ENCODE measurements at places on chromosomes 6 and 20. TPM values are rescaled to one million over a fixed set of nuclear protein-coding genes. Genes with fewer than 3 reads are reported as not detected.

Gene FGD2
- 0.52 TPM for total RNA-seq

Gene LRRC73
- 0.12 TPM for total RNA-seq

Gene PACRG
- total RNA-seq: not detected

Gene ZC2HC1B
- 0.24 TPM for total RNA-seq

Gene PNLDC1
- 0.31 TPM for total RNA-seq

Gene PEDS1
- 15.0 TPM for total RNA-seq

Gene PLCB4
- not detected for total RNA-seq

Gene SAMD10
- 23.7 TPM for total RNA-seq

Gene TCP1
- 438 TPM for total RNA-seq

Gene COL9A3
- not detected for total RNA-seq

GRCh38 chr6:1986454-1987243, 258.8 kb downstream of the GMDS start:
- no peak overlapping the region for H3K4me3 ChIP-seq
- H3K27me3 ChIP-seq: no peaks in the 10 kb centered on the region
- H3K4me1 ChIP-seq: no peaks in the 10 kb centered on the region
- peaks cover 22% of the 10 kb centered on the region for H3K36me3 ChIP-seq
- no peak for DNase-seq
- no peak overlapping the region for H3K27ac ChIP-seq

DNA sequence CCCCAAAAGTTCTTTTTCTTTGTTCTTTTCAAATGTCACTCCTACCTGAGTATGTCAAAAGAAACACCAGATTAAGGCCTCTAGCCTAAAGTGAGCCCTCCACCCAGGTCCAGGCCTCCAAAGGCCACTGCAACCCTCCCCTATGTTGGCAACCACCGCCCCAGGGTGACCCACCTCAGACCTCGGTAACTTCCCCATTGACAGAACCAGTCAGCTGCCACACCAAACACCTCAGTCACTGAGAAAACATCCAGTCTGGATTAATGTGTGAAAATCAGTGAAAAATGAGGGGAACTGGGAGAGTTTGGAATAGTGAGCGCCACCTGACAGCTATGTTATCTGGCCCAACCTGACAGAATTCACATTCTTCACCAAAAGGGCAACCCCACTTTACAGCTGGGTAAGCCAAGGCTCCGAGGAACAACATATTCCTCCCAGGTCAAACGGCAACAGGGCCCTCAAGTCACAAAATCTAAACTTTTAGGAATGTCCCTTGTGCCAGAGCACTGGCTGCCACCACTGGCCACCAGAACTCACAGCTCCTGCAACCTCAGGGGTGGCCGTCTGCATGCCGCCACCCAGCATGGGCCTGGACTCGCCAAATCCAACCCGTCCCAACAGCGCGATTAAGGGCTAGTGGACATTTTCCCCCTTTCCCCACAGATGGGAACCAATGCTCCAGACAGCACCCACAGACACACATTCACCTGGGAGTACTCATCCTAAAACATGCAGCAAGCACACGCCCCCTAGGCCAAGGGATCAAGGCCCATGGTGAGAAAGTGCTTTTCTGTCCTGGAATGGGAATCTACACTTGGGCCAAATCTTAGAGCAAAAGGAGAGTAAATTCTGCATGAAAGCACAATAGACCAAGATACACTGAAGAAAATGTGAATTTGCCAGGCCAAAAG, 4.8 kb downstream of the TAF4 start:
- no peak for DNase-seq
- H3K4me1 ChIP-seq: peaks cover 48% of the 10 kb centered on the region
- no peak overlapping the region for H3K27ac ChIP-seq
- no peaks in the 10 kb centered on the region for H3K27me3 ChIP-seq
- H3K36me3 ChIP-seq: peaks cover 5% of the 10 kb centered on the region
- no peak overlapping the region for H3K4me3 ChIP-seq

DNA sequence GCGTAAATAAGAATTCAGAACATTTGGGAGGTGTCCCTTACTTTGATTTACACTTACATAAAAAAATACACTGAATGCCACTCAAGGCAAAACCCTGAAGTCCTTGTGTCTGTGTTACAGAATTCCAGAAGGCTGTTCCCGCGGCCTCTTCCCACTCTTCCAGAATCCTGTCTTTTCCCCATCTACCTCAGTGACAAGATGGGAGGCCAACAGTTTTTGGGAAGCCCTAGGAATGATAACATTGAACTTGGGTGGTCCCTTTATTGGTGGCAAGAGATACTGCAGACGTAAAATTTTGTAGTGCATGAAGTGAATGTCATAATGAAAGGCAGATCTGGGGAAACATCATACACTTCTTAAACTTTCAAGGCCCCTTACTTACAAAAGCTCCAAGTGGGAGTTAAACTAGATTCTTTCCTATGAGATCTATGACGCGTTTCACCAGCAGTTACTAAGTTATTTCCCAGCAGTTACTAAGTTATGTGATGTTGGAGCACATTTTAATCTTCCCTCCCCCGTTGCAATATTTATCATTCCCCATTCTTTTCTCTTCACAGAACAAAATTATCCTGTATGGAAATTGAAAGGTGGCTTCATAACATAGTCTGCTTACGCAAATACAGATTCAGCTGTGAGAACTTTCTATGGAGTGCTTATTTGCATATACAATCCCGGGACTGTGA, 79.5 kb downstream of the BCAS1 start:
- H3K27ac ChIP-seq: no peak overlapping the region
- no peaks in the 10 kb centered on the region for H3K36me3 ChIP-seq
- DNase-seq: no peak
- no peak overlapping the region for H3K4me3 ChIP-seq
- H3K4me1 ChIP-seq: no peaks in the 10 kb centered on the region
- H3K27me3 ChIP-seq: peaks cover 21% of the 10 kb centered on the region

DNA sequence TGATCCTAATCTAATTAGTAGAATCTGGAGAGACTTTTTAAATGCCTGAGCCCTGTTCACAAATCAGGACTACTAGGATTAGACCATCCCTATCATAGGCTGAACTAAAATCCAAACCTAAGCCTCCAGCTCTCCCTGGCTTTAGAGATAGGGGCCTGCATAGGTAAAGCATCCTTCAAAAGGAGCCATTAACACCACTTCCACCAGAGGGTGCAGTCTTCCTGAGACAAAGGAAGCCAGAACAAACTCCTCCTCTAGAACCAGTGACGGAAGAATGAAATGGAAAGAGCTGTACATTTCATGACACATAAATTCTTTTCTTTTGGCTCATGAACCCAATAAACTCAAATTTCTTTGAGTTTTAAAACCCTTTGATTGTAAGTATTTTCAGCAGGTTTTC, 291.2 kb upstream of the ADGRB3 start:
- no peaks in the 10 kb centered on the region for H3K27me3 ChIP-seq
- H3K4me3 ChIP-seq: no peak overlapping the region
- no peaks in the 10 kb centered on the region for H3K36me3 ChIP-seq
- H3K27ac ChIP-seq: no peak overlapping the region
- peak; percentile 11 for DNase-seq

GRCh38 chr20:49573900-49574416, 6.0 kb upstream of the PTGIS start:
- peaks cover 3% of the 10 kb centered on the region for H3K36me3 ChIP-seq
- H3K4me3 ChIP-seq: no peak overlapping the region
- H3K4me1 ChIP-seq: peaks cover 14% of the 10 kb centered on the region
- peak; percentile 18 for DNase-seq

- H3K27me3 ChIP-seq: no peaks in the 10 kb centered on the region
- H3K27ac ChIP-seq: no peak overlapping the region
- DNase-seq: no peak
- no peaks in the 10 kb centered on the region for H3K4me1 ChIP-seq
Measured at GRCh38 chr6:56821005-56821432, 133.9 kb upstream of the BEND6 start.

DNA sequence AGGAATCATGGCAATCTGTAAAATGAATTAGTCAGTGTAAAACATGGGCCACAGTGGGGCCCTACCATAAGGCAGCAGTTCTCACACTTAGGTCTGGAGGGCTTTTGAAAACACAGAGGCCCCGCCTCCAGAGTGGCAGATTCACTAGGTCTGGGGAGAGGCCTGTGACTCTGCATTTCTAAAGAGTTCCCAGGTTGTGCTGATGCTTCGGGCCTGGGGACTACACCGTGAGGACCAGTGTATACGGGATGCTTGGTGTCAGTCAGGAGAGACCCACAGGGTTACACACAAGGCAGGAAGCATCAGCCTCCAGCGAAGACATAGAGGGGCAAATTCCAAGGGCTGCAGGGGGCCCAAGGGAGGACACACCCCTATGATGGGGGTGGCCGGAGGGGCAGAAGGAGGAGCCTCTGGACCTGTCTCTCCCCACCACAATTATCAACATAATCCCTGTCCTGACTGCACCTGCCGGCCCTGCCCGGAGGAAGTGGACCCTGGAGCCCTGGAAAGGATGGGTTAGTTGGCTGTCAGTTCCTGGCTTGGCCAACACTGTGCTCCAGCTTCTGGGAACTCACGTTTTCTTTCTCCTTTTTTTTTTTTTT, 46.7 kb downstream of the FGD2 start:
- peak; percentile 54 for DNase-seq
- peaks cover 49% of the 10 kb centered on the region for H3K4me1 ChIP-seq
- peak overlapping the region; percentile 53 for H3K4me3 ChIP-seq
- peaks cover 8% of the 10 kb centered on the region for H3K36me3 ChIP-seq
- H3K27ac ChIP-seq: peak overlapping the region; percentile 98

- DNase-seq: no peak
- no peak overlapping the region for H3K27ac ChIP-seq
- H3K4me3 ChIP-seq: no peak overlapping the region
Measured at GRCh38 chr20:20772497-20773085, 60.1 kb upstream of the RALGAPA2 start.

DNA sequence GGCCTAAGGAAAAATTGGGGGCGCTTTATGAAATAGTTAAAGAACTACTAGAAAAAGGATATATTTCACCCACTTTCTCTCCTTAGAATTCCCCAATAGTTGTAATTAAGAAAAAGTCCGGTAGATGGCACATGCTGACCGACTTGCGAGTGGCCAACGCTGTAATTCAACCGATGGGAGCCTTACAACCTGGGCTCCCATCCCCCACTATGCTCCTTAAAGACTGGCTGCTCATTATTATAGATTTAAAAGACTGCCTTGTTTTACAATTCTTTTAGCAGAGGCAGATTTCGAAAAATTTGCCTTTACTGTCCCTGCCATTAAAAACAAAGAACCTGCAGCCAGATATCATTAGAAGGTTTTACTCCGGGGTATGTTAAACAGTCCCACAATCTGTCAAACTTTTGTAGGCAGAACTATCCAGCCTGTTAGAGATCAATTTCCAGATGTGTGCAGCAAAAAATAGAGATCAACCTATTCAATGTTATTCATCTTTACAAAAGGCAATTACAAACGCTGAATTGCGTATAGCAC, 58.5 kb upstream of the PRSS16 start:
- no peaks in the 10 kb centered on the region for H3K27me3 ChIP-seq
- peaks cover 6% of the 10 kb centered on the region for H3K4me1 ChIP-seq
- H3K36me3 ChIP-seq: no peaks in the 10 kb centered on the region
- peak overlapping the region; percentile 8 for H3K27ac ChIP-seq
- H3K4me3 ChIP-seq: peak overlapping the region; percentile 78

DNA sequence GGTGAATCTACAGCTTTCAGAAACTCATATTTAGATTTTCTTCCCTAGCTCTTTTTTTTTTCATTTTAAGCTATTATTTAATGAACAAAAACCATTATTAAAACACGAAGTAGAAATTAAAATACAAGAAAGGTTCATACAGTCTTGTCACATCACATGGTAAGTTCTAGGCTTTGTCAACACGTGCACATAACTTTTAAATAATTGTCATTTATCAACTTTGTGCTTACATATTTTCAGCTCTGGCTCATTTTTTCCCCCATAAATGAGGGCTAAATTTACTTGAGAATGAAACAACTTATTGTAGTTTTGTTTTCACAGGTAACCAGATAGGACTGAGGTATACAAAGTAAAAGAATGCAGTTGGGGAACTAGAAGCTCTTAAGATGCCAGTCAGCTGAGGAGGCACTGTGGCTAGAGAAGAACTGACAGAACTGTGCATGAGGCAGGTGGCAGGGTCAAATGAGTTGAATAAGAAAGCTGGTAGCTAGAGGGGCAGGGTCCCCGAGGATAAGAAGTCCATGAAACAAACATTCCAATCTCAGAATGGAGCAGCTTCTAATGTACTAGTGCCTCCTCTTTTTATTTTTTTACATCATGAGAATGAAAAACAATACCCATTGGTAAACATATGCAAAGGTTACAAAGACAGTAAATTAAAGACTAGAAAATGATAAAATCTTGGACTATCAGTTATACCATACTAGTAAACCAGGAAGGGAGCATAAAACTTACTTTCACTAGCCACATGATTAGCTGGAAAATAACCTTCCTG, 141.5 kb downstream of the MYB start:
- H3K27me3 ChIP-seq: no peaks in the 10 kb centered on the region
- H3K36me3 ChIP-seq: no peaks in the 10 kb centered on the region
- no peak overlapping the region for H3K27ac ChIP-seq
- no peak overlapping the region for H3K4me3 ChIP-seq
- no peak for DNase-seq

GRCh38 chr6:119655124-119655523, 305.6 kb upstream of the MAN1A1 start:
- no peak overlapping the region for H3K4me3 ChIP-seq
- no peak for DNase-seq
- H3K36me3 ChIP-seq: no peaks in the 10 kb centered on the region
- H3K27me3 ChIP-seq: no peaks in the 10 kb centered on the region

- H3K4me1 ChIP-seq: peaks cover 17% of the 10 kb centered on the region
- H3K4me3 ChIP-seq: no peak overlapping the region
- no peaks in the 10 kb centered on the region for H3K27me3 ChIP-seq
- H3K27ac ChIP-seq: no peak overlapping the region
- no peak for DNase-seq
- H3K36me3 ChIP-seq: no peaks in the 10 kb centered on the region
Measured at GRCh38 chr6:156717542-156717941, 59.6 kb upstream of the ARID1B start.

DNA sequence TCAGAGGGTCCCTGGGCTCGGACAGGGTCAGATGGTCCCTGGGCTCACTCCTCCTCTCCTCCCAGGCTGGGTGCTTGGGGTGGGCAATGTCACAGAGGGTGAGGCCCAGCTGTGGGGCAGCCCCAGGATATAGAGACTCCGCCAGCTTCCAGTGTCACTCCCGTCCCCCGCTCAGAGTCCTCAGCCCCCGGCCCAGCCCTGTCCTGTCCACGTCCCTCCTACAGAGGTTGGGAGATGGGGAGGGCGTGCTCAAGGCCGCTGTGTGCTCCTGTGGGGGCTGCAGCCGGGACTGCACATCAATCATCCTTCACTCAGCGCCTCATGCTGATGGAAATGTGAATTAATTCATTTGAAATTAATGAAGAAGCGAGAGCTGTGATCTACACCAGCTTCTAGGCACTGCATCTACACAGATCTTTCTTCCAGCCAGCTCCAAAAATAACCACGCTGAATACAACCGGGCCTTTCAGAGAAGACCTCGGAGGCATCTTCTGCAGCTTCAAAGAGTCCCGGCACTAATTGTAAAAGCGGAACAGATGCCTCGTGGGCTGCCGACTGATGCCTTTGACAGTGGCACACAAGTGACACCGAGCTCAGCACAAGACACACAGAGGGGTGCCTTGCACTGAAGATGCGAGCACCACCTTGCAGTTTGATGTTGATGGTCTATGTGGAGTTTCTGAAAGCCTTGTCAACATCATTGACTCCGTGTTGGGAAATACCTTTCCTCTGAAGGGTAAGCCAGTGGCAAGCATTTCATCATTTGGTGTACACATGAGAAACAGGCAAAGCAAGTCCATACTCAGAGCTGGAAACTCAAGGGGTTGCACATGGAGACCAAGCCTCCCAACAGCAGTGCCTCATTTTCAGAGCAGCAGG, 39.3 kb downstream of the DACT2 start:
- no peak overlapping the region for H3K27ac ChIP-seq
- no peak overlapping the region for H3K4me3 ChIP-seq
- peaks cover 2% of the 10 kb centered on the region for H3K4me1 ChIP-seq
- peaks cover 33% of the 10 kb centered on the region for H3K27me3 ChIP-seq

GRCh38 chr6:43434001-43434840, 6.9 kb downstream of the ABCC10 start:
- H3K36me3 ChIP-seq: peaks cover 6% of the 10 kb centered on the region
- no peak for DNase-seq
- no peak overlapping the region for H3K4me3 ChIP-seq
- peaks cover 3% of the 10 kb centered on the region for H3K4me1 ChIP-seq
- H3K27ac ChIP-seq: no peak overlapping the region
